ENCODE measurements at places on chromosomes 16 and 17. TPM values are rescaled to one million over a fixed set of nuclear protein-coding genes. Genes with fewer than 3 reads are reported as not detected.

ABAT gene
- polyA plus RNA-seq = 54.4 TPM

DPEP2 gene
- polyA plus RNA-seq = 0.82 TPM

KIF2B gene
- polyA plus RNA-seq = not detected

GFAP gene
- polyA plus RNA-seq = 4.0 TPM

CANT1 gene
- 45.8 TPM for polyA plus RNA-seq

RETREG3 gene
- polyA plus RNA-seq = 46.9 TPM

HIGD1B gene
- polyA plus RNA-seq = not detected

AKAP10 gene
- polyA plus RNA-seq = 20.8 TPM

NACA2 gene
- not detected for polyA plus RNA-seq

TBC1D28 gene
- not detected for polyA plus RNA-seq

KCNJ12 gene
- polyA plus RNA-seq = 11.6 TPM

AGRP gene
- polyA plus RNA-seq = 0.71 TPM

TUBB3 gene
- 7.5 TPM for polyA plus RNA-seq

KDM6B gene
- polyA plus RNA-seq = 9.0 TPM

MYO1D gene
- polyA plus RNA-seq = 30.3 TPM

TNFRSF13B gene
- polyA plus RNA-seq = not detected

ASGR2 gene
- 0.10 TPM for polyA plus RNA-seq

GPR142 gene
- not detected for polyA plus RNA-seq

PEX12 gene
- 9.7 TPM for polyA plus RNA-seq

AURKB gene
- 133 TPM for polyA plus RNA-seq

NPIPA8 gene
- not detected for polyA plus RNA-seq

TBKBP1 gene
- polyA plus RNA-seq = 30.2 TPM

FSCN2 gene
- 2.4 TPM for polyA plus RNA-seq

CLEC19A gene
- polyA plus RNA-seq = not detected

HAS3 gene
- 0.62 TPM for polyA plus RNA-seq
